ENCODE measurements at places on chromosomes 6 and 20.

- DNase-seq = no peak
Observed at GRCh38 chr6:4693173-4693970, 82.8 kb upstream of the CDYL start.

DNA sequence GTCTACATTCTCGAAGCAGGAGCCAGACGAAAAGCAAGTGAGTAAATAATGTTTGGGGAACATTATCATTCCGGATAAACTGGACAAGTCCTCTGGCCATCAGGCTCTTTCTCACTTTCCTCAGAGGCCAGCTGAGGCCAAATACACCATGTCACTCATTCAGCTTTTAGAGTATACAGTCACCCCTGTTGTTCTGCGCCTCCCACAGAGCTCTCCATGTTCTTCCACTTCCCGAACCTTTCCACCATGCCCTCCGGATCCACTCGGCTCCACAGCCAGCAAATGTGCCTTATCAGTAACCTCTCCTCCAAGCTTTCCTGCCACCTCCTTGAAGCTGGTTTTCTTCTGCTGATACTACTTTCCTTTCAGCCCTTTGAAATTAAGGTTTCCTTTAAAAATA is 31.7 kb downstream of the LATS1 start:
- no peak for DNase-seq

GRCh38 chr20:23690581-23690980 is 1.7 kb upstream of the CST4 start:
- DNase-seq = no peak

DNA sequence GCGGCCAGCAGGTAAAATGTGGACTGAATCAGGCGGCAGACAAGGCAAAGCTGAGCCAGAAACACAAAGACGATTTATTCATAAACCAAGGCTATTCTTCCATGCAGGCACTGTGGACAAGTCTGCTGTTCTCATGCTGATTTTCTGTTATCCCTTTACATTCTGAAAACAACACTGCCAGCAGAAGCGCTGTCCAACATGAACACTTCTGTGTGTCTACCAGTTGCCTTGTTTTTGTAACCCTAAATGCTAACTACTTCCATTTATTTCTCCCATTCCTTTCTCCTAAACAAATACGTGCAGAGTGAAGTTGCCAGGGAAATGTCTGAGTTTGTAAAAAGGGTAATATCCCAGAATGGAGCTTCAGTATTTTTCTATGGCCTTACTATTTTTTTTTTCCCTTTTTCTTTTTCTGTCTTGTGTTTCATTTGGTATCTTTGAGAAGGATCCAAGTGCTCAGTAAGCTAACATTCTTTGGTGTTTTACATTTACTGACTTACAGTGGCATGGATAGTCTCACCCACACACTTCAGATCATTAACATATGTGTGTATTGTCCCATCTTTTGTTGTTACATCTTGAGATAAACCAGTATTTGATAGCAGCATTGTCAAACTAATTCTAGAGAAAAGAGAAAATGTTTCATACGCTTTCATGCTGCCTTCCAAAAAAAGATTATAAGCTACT is 1308.9 kb upstream of the MAP3K7 start:
- DNase-seq = no peak
